Thoracic aorta (tissue), 2 donors: ENCODE measurements at places on chromosomes 16 and 17. TPM values are rescaled to one million over a fixed set of nuclear protein-coding genes. Genes with fewer than 3 reads are reported as not detected.

DNA sequence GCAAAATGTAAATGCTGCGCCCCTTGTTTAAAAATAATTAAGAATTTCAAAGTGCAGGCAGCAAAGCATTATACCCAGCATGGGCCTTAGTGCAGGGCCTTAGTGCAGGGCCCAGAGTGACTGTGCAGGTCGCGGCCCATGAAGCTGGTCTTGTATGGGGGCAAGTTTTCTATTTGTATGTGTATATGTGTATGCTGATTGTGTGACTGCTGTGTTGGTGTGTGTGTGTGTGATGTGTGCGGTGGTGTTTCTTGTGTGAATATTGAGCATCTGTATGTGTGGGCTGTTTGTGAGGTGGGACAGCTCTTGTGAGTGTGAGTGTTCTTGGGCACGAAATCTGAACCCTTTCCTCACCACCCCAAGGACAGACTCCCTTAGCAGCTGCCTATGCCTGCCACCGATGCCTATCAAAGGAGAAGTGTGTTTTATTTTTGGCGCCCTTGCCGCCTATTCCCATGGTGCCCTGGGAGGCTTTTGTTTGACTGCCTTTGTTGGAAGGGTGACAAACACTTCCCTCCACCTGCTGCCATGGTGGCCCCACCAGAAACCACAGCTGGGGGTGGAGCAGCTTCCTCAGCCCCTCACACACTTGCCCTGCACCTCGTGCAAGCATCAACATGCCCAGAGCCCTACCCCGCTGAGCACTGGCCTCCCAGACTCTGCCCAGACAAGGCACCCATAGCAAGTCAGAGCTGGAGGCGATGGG is 18.0 kb downstream of the CCR7 start:
- no peak for DNase-seq

MEIOB gene
- not detected for total RNA-seq

GRCh38 chr17:47009759-47010594 is 30.9 kb upstream of the RPRML start:
- no peak for DNase-seq

DNA sequence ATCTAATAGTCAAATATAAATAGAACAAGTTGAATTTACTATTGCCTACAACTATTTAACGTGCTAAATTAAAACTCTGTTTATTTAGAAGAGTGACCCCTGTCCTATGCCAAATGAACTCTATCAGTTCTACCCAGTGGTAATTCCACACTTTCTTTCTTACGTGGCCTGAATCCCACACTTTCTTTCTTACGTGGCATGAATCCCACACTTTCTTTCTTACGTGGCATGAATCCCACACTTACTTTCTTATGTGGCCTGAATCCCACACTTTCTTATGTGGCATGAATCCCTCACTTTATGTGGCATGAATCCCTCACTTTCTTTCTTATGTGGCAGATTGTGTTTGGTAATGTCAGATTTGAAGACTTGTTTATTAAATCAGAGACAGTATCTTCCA is 6.2 kb downstream of the FOXK2 start:
- no peak for DNase-seq

GRCh38 chr16:86604436-86605193 is 26.3 kb downstream of the FOXL1 start:
- no peak for DNase-seq

GRCh38 chr17:4569591-4569990 is 9.2 kb upstream of the GGT6 start:
- DNase-seq: no peak

HCRT gene
- not detected for total RNA-seq

GRCh38 chr17:6894206-6894528 is 62.6 kb upstream of the TEKT1 start:
- DNase-seq: no peak

VMO1 gene
- total RNA-seq: 5.9 TPM

KRTAP4-5 gene
- not detected for total RNA-seq

GRCh38 chr17:9131371-9131770 is 110.1 kb downstream of the NTN1 start:
- no peak for DNase-seq

TPSD1 gene
- not detected for total RNA-seq

TEKT5 gene
- total RNA-seq: not detected
